Dermis blood vessel endothelial cell (primary cell): ENCODE measurements at places on chromosomes 16 and 17. TPM values are rescaled to one million over a fixed set of nuclear protein-coding genes. Genes with fewer than 3 reads are reported as not detected.

Gene PRSS36
- 0.51 TPM in 1 of 2 replicates, not detected in the other for total RNA-seq

Gene SLC52A1
- total RNA-seq, result 0.17 and 0.47 TPM in 2 replicates

GRCh38 chr16:64450177-64450576, 671.7 kb downstream of the CDH11 start:
- no peak for DNase-seq

DNA sequence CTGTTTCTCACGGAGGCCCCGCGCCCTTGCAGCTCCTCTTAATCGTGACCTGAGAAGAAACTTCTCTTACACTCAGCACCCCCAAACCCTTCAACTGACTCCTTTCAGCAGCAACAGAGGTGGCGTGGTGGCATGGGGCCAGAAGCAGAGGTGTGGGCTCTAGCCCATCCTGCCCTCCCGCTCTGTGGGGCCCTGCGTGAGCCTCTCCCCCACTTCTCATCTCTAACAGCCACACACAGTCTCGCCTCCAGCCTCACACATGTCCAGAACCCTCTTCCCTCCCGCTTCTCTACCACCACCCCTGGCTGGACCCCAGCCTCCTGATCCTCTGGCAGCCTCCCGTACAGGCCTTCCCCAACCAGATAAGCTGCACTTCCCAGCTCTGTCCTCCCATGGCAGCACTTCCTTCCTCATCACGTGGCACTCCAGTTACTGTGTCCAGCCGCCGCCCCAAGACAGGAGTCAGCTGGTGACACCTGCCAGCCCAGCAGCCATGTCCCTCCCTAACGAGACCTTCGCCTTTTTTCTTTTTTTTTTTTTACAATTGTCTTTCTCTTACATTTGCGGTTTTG, 30.5 kb downstream of the NSMCE1 start:
- DNase-seq, result peak; percentile 50

DNA sequence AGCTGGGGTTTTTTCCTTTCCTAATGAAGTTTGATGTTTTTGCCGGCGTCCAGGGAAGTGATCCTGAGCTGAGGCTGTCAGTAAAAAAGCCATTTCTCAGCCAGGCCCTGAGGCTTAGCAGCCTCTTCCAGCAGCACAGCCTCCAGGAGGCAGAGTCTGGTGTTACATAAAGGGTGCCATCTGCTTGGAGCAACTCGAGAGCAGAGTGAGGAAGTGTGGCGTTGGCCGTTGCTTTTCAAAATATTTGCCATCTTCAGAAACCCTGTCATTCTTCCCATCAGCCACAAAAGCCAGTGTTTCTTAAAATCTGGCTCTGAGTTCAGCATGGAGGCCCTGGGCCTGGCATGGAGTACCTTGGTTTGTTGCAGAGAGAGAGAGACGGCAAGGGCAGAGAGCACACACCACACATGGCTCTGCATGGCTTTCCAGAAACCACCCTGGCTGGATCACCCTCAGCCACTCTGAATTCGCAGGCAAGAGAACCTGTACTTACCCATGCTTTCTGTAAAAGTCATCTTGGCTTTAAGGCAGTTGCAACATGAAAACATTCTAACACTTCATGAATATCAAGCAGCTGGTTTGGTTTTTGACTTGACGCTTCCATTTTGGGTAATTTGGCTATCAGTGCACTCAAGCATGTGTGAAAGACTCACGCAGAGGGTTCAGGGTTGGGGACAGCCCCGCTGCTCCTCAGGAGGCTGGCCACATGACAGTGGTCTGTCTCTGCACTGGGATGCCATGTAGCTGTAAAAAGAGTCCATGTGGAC, 21.0 kb downstream of the PMM2 start:
- no peak for DNase-seq

- no peak for DNase-seq
Observed at GRCh38 chr16:57406881-57407280, 2.3 kb downstream of the CCL17 start.

- DNase-seq, result no peak
Observed at GRCh38 chr16:50591800-50592771, 43.9 kb downstream of the NKD1 start.

DNA sequence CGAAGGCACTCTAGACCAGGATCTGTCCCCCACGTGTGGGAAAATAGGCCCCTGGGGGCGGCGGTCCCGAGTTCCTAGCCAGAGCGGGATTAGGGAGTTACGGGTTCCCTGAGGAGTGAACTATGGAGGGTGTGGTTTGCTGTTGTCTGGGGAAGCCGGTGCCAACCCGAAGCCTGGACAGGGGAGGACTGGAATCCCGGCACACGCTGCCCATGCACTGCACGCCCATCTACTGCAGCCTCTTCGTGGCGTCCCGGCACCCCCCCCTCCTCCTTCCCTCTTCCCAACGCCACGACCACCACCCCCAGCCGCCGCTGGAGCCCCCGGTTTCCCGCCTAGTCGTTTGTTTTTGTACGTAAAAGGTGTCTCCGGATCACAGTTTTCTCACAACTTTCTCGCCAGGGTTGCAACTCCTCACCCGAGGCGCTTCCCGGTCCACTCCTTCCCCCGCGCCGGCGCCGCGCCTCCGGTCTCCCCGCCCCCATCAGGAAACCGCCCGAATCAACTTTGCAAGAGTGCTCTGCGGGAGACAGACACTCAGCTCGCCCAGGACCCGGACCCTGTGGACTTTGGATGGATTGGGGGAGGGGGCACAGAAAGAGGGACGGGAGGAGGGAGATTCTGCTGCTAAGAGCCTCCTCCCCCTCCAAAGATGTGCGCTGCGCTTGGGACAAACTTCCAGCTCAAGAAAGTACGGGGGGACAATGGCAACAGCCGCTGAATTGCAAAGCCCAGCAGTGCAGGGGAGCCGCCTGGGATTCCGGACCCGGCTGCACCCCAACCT, 1.4 kb upstream of the LHX1 start:
- no peak for DNase-seq

DNA sequence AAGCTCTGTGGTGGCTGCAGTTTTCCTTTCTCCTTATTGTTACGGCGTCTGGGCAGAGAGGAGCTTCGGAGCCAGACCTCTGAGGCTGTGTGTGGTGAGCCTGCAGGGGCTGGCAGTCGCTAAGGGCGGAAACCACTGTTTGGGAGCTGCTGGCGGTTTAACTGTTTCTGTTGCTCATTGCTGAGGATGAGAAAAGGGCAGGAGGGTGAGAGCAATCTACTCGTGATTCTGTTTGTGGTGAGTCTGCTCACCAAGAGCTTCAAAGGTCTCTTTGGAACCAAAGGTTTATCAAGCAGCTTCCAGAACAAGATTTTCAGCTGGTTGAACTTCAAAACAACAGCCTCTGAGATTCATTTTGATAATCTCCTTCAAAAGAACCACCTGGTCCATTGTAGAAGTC, 143.9 kb downstream of the ANKFN1 start:
- DNase-seq, result no peak

DNA sequence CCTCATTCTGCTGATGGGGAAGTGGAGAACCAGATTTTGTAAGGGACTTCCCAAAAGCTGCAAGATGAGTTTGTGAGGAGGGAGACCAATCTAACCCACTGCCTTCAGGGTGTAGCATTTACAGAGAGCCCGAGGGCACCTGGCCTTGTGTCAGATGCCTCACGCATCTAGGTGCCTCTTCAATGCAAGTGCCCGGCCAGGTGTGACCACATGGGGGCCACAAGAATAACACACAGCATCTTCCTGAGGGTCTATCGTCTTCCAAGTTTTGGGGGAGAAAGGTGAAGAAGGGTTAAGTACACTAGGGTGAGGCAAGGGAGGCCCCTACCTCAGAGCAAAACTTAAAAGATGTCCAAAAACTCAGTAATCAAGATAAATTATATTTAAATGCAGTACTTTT, 401.7 kb upstream of the CDH5 start:
- no peak for DNase-seq

DNA sequence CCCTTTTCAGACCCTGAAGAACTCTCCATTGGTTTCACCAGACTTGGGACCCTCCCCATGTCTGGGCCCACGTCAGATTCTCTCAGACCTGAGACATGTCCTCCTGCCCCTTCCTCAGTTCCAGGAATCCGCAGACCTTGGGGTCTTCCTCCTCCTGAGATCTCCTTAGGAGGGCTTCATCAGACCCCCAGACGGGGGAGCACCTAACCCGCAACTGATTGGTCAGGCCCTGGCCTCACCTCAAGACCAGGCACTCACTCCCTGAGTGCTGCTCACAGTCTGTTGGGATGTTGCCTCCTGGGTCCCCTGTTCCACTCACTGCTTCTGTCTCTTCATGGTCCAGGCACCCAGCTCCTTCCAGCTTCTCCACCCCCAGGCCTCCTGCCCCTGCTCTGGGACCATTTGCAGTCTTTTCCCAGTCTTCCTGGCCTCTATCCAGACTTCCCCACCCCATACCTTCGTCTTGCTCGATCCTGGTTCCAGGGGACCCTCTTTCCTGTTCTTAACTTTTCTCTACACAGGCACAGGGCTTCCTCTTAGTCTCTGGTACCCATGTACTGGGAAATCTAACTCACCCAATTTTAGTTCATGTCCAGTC, 1.2 kb downstream of the GID4 start:
- no peak for DNase-seq
